ENCODE measurements at places on chromosomes 5 and 9.

DNA sequence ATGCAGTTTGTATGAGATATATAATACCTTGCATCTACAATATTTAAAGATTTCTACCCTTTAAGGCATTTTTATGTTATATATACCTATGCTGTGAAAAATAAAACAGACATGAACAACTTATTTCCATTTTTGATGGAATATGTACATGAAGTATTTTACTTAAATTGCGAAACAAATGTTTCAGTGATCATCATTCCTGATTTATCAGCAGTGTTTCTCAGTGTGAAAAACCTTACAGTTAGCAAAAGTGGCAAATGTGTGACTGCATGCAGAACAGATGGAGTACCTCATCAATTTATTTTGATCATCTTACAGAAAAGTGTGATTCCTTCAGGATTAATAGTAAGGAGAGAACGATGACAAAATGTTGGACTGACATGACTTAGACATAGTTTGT is 43.1 kb downstream of the PRR16 start:
- no peaks in the 10 kb centered on the region for H3K4me1 ChIP-seq
- no peaks in the 10 kb centered on the region for H3K36me3 ChIP-seq
- H3K4me3 ChIP-seq = no peak overlapping the region

DNA sequence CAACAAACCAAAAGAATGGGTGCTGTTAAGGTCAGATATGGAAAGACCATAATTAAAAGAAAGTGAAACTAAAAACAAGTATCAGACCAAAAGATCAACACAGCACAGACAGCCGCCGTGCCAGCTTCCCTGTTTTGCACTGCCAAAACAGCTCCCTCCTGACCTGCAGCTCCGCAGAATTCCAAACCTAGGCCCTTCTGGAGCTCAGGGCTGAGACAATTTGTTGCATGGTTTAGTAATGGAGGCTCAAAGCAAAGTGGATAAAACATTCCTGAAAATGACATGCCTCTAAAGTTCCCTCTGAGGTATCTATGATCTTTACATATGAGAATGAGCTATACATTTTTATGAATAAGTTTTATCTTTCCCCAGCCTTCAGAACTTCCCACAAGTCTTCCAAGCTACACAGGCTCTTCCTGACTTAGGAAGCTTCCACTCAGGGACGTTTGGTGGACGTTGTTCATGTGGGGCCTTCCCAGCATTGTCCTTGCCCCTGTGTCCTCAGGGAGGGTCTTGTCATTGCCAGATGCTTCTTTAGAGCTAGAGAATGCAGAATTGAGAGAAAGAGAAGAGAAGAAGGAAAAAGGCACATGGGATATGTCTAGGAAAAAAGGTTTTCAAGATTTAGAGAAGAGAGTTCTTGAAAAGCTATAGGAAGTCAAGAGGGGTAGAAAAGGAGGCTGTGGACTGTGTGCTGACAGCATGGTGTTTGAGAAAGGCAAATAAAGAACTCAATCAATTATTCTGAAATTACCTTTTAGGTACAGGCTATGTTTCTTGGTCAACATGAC is 28.4 kb upstream of the SSBP2 start:
- H3K4me3 ChIP-seq = no peak overlapping the region
- no peak overlapping the region for H3K27ac ChIP-seq
- no peaks in the 10 kb centered on the region for H3K27me3 ChIP-seq

DNA sequence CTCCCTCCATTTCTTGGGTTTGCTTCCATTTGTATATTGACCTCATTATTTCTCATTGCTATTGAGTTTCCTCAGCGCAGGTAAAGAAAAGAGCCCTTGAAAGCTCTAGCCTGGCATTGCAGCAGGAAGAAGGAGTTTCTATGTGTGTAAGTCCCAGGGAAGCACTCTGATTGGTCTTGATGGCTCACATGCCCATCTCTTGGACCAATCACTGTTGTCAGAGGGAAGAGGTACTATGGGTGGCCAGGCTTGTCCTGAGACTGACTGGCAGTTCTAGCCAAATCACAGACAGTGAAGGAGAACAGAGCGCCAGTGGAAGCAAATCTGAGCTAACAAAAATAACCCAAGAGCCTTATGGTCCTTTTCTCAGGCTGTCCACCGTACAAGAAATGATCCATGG is 219.0 kb downstream of the PAX5 start:
- peaks cover 28% of the 10 kb centered on the region for H3K27me3 ChIP-seq
- H3K36me3 ChIP-seq = no peaks in the 10 kb centered on the region
- no peak overlapping the region for H3K27ac ChIP-seq
- no peak for DNase-seq
- no peak overlapping the region for H3K4me3 ChIP-seq

DNA sequence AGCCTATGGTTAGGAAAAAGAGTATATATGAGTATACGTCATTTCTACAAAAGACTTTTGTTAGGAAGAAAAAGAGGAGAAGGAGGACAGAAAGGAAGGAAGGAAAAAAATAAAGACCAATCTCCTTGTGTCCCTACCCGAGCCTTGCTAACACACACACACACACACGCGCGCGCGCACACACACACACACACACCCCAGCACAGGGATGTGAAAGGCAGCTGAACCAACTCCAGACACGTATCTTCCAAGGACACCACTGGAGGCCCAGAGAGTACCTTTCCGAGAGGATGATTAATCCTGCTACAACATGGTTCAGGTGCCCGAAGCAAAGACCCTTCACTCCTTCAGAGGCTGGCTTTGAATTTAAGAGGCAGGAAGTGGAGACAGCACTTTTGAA is 56.9 kb upstream of the GALNT10 start:
- H3K27ac ChIP-seq = no peak overlapping the region
- peaks cover 16% of the 10 kb centered on the region for H3K27me3 ChIP-seq
- no peaks in the 10 kb centered on the region for H3K36me3 ChIP-seq
- H3K4me1 ChIP-seq = no peaks in the 10 kb centered on the region
- H3K4me3 ChIP-seq = no peak overlapping the region

DNA sequence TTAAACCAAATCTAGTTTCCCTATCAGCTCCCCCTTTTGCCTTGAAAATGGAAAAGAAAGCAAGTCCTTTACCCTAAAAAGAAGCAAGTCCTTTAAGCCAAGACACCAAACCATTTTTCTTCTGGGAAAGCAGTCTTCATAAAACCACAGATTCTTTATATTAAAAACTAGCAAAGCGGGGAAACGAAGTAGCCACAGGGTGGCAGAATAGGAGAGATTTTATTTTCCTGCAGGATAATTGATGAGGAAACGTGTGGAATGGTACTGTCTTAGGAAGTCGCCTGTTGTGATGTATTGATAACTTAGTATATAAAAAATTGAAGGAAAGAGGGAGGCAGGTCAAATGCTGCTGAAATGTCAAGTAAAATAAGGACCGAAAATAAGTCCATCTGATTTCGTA is 41.1 kb downstream of the ZNF883 start:
- no peaks in the 10 kb centered on the region for H3K36me3 ChIP-seq
- DNase-seq = no peak
- peaks cover 37% of the 10 kb centered on the region for H3K27me3 ChIP-seq
- H3K27ac ChIP-seq = no peak overlapping the region
- H3K4me1 ChIP-seq = no peaks in the 10 kb centered on the region

DNA sequence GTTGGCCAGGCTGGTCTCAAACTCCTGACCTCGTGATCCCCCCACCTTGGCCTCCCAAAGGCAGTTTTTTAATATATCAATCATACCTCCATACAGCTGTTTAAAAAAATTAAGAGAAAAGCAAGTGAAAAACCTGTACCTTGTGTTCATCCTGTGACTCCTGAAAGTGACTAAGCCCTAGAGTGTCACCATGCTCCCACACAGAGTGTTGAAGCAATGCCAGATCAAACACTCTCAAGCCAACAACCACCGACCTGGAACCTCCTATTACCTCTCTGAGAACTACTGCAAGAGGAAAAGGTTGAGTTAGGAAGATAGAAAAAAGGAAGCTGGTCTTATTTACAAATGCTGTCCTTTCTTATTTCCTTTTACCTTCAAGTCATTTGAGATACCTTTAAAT is 123.5 kb downstream of the RASEF start:
- no peak overlapping the region for H3K4me3 ChIP-seq
- H3K27me3 ChIP-seq = no peaks in the 10 kb centered on the region
- no peak overlapping the region for H3K27ac ChIP-seq
- DNase-seq = no peak

GRCh38 chr5:10479154-10479721 is 37.6 kb downstream of the ROPN1L start:
- peaks cover 10% of the 10 kb centered on the region for H3K4me1 ChIP-seq
- peaks cover 1% of the 10 kb centered on the region for H3K36me3 ChIP-seq
- peaks cover 33% of the 10 kb centered on the region for H3K27me3 ChIP-seq
- H3K27ac ChIP-seq = no peak overlapping the region

DNA sequence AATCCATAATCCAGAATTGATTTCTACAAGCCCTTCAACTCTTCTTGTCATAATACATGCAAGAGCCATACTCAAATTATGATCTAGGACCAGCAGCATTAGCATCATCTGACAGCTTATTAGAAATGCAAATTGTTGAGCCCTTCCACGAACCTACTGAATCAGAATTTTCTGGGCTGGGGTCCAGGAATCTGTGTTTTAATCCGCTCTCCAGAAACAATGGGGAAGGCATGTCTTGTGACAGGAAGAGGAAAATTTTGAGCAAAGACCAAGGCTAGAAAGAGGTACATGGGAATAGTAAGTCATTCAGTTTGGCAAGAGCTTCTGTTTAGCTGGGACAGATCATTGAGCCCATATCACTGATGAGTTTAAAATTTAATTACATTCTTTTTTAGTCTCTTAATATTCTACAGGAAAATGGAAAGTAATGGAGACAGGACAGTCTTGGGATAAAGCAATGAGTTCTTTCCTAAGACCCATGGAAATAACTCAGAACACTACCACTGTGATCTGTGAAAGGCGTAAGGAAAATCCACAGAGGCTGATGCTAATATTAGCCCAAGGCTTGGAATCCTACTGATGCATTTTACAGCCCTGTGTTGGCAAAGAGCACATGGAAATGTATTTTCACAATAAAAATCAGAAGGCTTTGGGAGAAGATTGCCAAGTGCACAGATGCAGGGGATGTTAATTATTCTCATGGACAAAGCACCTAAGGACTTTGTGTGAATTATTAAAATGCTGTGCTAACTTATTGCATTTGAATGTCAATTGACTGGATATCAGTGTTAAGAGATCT is 73.7 kb upstream of the STK32A start:
- no peak overlapping the region for H3K27ac ChIP-seq
- H3K36me3 ChIP-seq = no peaks in the 10 kb centered on the region
- no peak overlapping the region for H3K4me3 ChIP-seq
- no peak for DNase-seq

DNA sequence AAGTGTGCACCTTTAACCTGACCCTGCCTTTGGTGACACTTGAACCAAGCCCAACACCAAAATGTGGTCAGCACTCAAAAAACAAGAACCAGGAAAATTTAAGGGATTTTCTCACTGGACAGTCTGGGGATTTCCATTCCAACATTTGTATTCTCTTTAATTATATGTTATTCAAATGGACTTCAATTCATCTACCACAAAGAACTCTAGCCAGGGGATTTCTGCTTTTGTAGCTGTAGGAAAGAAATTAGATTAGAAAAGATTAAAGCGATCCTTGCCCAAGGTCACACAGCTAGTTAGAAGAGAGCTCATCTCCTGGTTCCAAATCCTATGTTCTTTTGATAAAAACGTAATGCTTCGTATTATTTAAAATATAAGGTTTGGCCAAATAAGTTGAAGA is 94.8 kb upstream of the JAK2 start:
- DNase-seq = no peak
- H3K4me3 ChIP-seq = no peak overlapping the region
- no peak overlapping the region for H3K27ac ChIP-seq
- H3K4me1 ChIP-seq = peaks cover 5% of the 10 kb centered on the region
- no peaks in the 10 kb centered on the region for H3K27me3 ChIP-seq

- peaks cover 2% of the 10 kb centered on the region for H3K36me3 ChIP-seq
- H3K4me1 ChIP-seq = peaks cover 2% of the 10 kb centered on the region
- DNase-seq = no peak
- no peak overlapping the region for H3K27ac ChIP-seq
Measured at GRCh38 chr5:66306844-66307315, 162.8 kb downstream of the SREK1 start.

- no peaks in the 10 kb centered on the region for H3K27me3 ChIP-seq
- peaks cover 12% of the 10 kb centered on the region for H3K4me1 ChIP-seq
- DNase-seq = no peak
- H3K4me3 ChIP-seq = no peak overlapping the region
- H3K36me3 ChIP-seq = no peaks in the 10 kb centered on the region
Measured at GRCh38 chr5:112113565-112113964, 305.5 kb downstream of the EPB41L4A start.

Data from progenitor cell of endocrine pancreas (in vitro differentiated cells).